NCI-H446 treated with DMSO at 0.1 percent for 48 hours (cell line): ENCODE measurements at places on chromosomes 5 and 9.

- DNase-seq, result no peak
Measured at GRCh38 chr5:14184082-14184481, 40.9 kb downstream of the TRIO start.

DNA sequence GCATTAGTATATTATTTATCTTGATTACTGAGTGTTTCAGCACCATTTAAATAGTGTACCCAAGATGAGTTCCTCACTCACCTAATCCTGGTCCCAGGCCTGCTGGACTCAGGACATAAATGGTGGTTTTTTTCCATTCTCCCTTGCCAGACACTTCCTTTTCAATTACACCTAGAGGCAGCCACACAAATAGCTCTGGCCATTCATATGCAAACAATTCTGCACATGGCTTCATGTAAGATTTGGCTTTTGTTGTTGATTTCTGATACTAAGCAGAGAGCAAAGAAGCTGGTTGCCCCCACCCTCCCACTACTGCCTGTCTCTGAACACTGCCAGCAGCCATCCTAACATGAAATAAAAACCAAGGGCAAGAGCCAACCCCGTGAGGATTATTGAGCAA lies 180.4 kb downstream of the SEMA5A start:
- DNase-seq, result no peak

DNA sequence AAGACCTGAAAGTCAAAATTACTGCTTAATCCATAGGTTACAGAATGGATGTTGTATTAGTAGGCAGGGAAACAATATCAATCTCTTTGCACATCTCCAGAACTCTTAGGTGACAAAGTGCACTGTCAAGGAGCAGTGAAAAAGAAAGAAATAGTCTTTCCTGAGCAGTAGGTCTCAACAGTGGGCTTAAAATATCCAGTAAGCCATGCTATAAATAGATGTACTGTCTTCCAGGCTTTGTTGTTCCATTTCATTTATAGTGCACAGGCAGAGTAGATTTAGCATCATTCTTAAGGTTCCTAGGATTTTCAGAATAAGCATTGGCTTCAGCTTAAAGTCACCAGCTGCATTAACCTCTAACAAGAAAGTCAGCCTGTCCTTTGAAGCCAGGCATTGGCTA lies 50.7 kb downstream of the SSBP2 start:
- DNase-seq, result no peak

GRCh38 chr5:76579166-76579937 lies 43.9 kb downstream of the F2RL2 start:
- no peak for DNase-seq

DNA sequence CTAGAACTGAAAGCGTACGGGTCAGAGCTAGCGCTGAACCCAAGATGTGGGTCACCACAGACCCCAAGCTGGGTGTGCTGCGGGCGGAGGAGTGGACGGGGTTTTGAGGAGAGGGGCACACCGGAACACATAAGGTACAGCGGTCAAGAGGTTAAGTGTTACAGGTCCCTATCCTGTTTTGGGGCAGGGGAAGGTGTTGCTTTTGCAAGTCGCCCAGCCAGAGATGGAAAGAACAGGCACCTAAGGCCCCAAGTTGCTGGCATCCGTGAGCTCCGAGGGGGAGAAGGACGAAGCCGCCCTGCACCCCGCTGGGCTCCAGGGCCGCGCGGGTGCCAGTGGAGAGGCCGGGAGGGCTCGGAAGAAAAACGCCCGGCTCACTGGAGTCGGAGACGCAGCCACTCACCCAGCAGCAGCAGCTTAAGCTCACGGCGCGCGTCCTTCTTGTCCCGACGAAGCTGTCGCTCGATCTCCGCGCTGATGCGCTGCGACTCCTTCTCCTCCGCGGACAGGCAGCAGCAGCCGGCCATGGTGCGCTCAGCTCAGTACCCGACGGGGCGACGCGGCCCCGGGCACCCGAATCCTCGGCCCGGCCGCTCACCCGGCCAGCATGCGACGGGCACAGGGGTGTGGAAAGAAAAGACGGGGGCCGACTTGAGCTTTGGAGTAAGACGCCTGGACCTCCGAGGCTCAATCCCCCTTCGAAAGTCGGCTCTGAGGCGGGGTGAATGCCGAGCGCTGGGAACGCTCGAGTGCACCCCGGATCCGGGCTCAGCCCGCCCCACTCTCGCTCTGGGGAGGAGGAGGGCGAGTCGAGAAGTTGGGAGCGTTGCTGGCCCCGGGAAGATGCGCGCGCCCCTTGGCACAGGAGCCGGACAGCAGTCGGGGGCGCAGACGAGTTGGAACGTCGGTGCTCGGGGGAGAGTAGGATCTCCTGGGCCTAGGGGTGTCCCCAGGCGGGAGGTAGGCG lies 572 bp downstream of the GNA14 start:
- no peak for DNase-seq

DNA sequence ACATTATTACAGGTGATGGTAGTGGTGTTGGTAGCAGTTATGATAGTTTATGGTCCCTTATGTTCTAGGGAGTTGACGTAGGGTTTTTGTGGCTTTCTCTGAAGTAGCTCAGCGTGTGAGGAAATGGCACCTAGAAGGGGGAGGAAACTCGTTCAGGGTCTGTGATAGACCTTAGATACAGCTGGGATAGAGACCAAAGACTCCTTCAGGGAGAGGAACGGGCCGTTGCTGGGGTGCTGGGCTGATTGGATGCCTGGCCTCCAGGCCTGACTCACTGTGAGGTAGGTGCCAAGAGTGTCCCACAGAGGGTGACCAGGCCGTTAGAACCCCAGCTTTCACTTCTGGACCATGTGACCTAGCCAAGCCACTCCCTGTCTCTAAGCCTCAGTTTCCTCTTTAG lies 96.6 kb downstream of the DAB2IP start:
- DNase-seq, result no peak

GRCh38 chr9:115267790-115268189 lies 149.8 kb upstream of the TNC start:
- no peak for DNase-seq

GRCh38 chr5:17743580-17744435 lies 109.5 kb downstream of the TAF11L14 start:
- DNase-seq, result no peak

DNA sequence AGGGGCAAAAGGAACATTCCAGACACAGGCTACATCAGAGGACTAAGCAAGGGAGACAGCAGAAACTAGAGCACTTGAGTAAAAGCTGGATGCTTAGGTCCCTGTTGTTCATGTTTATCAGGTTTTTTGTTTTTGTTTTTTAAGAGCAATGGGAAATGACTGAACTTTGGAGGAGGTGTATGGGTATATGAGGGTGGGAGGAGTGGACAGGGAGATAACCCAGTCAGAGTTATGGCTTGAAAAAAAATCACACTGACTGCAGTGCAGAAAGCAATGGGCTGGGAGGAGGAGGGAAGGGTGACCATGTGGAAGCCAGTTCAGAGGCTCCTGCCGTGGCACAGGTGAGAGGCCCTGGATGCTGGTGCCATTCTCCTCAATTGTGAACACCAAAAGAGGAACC lies 77.6 kb downstream of the CD180 start:
- DNase-seq, result no peak

GRCh38 chr5:64145216-64145895 lies 20.3 kb upstream of the RNF180 start:
- DNase-seq, result no peak

- DNase-seq, result no peak
Measured at GRCh38 chr9:133999851-134000265, 7.7 kb upstream of the VAV2 start.

DNA sequence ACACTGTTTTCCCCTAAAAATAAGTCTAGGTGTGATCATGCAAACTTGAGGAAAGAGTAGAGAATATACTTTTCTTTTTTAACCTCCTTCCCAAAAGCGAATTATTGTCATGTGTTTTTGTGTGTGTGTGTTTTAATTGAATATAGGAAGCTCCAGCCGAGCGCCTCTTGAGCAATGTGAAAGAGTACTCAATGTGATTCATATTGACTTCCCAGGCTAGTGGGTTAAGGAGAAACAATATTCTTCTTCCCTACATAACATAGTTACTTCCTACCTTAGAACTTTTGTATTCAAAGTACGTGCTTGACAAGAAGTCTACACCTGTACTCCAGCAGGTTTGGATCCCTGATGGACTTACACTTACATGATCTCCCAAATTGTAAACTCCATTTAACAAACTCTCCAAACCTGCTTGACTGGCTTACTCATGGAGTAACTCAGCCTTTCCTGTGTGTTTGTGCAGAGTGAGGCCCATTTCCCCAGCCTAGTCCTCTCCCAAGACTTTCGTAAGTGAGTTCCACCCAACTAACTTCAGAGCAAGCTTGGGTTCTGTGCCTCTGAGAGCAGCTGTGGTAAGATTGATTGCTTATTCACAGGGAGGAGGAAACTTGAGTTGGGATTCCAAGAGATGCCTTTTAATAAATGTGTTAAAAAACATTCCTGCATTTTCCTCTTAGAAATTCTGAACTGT lies 9.3 kb downstream of the SLC28A3 start:
- no peak for DNase-seq

GRCh38 chr5:36407396-36407795 lies 105.7 kb upstream of the RANBP3L start:
- DNase-seq, result no peak

DNA sequence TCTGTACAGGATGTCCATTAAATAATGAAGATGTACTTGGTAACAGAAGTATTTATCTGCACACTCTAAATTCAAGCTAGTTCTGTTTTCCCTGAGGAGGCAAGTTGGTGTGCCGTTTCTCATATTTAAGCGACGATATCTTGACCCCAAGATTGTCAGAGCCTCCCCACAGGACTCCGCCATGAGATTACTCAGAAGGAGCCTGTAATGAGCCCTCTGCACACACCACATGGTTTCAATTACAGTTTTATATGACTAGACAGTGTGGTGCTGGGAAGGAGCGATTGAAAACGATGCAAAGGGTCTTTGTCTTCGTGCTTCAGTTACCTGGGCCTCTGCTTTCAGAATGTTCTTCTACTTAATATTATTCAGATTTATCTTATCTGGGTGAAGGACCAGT lies 840.4 kb upstream of the WWC1 start:
- DNase-seq, result no peak

DNA sequence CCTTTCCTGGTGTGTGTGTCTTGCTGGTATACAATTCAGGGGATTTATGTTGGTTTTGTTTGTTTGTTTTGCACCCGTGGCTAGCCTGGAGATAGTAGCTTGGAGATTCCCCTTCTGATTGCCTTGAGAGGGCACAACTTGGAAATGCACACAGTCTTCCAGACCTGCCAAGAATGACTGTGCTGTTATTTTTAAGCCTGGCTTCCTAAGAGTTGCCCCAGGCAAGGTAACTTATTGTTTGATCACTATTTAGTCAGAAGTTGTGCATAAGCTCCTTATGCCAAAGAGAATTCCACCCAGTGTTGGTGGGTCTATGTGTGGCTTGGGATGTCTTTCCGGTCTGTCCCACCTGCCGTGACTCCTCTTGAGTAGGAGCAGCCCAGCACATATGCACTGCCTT lies 421.9 kb upstream of the KCNN2 start:
- DNase-seq, result no peak

GRCh38 chr5:132355140-132355765 lies 14.3 kb upstream of the SLC22A5 start:
- no peak for DNase-seq

DNA sequence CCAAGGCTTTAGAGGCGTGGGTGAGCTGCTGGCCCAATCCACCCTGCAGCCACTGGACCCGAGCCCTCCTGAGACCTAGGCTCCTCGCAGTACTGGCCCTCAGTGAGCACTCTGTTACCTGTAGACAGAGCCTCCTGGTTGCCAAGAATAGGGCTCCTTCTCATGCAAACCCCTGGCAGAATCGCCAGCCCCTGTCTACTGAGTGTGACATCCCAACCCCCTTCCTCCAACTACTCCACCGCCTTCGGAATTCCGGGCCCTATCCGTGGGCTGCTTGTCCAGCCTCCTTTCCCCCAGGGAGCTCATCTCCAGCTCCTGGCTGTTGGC lies 23.8 kb upstream of the COL5A1 start:
- DNase-seq, result no peak

- DNase-seq, result no peak
Measured at GRCh38 chr9:136667940-136668760, 5.4 kb downstream of the EGFL7 start.

- DNase-seq, result no peak
Measured at GRCh38 chr9:21609506-21609905, 127.4 kb upstream of the IFNE start.

- DNase-seq, result no peak
Measured at GRCh38 chr9:95286151-95286550, 31.4 kb downstream of the FANCC start.

GRCh38 chr9:13082796-13083195 lies 196.7 kb downstream of the MPDZ start:
- DNase-seq, result no peak

DNA sequence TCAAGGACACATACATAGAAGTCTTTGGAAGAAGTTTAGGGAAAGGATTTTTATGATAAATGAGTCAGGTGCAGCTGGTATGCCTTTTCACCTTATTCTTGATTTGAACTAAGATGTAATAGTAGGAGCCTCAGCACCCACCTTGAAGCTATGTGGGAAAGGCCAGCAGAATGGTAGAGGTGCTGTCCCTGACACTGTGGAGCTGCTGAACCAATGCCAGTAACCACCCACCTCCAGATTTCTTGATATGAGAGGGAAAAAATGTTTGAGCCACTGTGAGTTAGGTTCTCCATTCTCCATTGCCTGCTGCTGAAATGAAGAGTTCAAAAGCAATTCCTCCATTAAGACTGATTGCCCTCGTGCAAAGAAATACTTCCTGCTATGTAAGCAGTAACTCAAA lies 12.2 kb upstream of the HMGCR start:
- no peak for DNase-seq

DNA sequence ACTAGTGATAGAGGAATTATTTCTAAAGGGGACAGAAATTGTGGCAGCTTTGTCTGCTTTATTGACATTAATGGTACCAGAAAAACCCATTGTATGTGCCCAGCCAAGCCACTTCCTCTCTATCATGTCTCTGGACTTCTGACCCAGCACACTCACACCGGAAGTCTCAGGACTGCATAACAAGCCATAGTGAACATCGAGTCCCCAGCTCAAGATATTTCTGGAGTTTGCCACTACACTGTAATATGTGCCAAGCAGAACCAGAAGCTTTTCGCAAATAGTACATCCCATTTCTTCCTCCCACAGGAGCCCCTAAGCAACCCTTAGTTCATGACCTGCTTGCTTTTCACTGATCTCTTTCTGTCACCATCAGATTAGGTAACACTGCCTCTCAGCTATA lies 187.4 kb upstream of the GHR start:
- DNase-seq, result no peak

- peak; percentile 1 for DNase-seq
Measured at GRCh38 chr5:129899454-129899853, 4.8 kb upstream of the CHSY3 start.

- DNase-seq, result no peak
Measured at GRCh38 chr5:168598639-168599038, 19.5 kb upstream of the PANK3 start.

- DNase-seq, result no peak
Measured at GRCh38 chr5:39475159-39475571, 50.4 kb upstream of the DAB2 start.

GRCh38 chr5:88391991-88392390 lies 123.3 kb upstream of the TMEM161B start:
- DNase-seq, result no peak

DNA sequence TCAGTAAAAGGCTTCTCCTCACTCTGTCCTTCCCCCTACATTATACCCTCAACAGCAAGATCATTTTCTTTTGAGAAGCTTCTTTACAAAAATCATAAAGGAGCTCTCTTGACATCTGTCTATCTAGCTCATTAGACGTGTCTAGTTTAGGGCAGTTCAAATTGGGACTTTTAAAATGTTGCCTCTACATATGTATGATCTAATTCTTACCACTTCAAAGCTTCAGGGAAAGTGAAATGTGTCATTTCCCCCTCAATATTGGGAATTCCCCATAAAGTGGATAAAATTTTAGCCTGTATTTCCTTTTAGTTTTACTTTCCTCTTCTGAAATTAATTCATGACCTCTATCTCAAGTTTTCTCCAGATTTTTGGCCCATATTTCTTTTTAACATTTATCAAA lies 323.7 kb downstream of the ARRDC3 start:
- DNase-seq, result no peak
